ENCODE measurements at places on chromosomes 5 and 9.

- DNase-seq = no peak
Observed at GRCh38 chr9:87862536-87863268, 20.0 kb upstream of the SPATA31E1 start.

- DNase-seq = no peak
Observed at GRCh38 chr5:90263102-90263820, 146.3 kb downstream of the CETN3 start.

DNA sequence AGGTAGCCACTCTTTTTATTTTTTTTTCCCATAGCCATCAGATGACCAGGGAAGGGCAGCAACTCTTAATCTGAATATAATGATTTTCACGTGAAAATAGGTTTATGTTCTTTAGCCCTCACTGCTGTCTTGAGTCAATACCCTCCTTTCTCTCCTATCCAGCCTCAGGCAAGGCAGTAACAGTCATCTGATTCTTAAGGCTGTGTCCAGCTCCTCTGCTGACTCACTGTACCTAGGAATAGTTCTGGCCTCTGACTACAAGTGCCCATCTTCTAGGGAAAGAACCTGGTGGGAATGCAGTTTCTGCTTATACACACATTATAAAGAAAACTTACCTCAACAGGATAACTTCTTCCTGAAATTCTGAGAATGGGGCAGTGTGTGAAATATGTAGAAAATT lies 30.7 kb downstream of the DHX29 start:
- DNase-seq = no peak

DNA sequence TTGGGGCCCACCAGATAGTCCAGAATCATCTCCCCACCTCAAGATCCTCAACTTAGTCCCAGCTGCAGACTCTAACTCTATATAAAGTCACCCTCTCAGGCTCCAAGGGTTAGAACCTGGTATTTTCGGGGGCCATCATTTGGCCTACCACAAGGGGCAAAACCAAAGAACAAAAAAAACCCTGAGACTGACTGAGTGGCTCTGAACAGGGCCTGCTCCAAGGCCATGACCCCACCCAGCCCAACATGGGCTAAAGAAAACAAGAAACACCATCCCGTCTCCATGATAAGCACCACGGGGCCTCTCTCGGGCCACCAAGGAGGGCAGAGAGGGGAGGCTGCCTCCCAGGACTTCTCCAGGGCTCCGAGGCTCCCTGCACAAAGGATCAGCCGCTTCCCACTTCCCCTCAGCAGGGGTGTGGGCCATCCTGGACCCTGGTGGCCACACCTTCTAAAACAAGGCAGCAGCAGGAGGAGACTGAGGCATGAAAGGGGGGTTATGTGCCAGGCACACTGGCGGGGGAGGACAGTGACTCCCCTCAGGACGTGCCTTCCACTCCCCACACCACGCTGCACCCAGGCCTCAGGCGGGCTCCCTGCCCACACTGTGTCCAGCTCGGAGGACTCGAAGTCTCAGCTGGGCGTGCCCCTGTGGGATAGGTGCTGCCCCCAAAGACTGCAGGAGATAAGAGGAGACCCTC lies 51.5 kb downstream of the SEMA4D start:
- DNase-seq = no peak

DNA sequence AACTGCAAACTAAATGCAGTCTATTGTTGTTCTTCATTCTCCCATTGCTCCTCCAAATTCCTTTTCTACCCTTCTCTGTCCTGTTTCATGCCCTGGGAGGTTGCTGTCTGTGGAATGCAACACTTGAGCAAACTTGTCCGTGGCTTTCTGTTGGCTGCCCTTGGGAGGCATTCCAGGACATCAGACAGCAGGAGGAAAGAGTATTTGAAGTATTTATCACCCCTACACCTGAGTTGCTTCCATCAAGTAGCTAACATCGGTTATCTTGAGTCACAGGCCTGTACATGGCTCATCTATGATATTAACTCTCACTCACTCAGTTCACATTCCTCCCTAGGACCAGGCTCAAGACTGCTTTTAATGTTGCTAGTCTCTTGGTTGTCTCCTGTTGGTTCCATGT lies 803.4 kb upstream of the CDH6 start:
- no peak for DNase-seq

DNA sequence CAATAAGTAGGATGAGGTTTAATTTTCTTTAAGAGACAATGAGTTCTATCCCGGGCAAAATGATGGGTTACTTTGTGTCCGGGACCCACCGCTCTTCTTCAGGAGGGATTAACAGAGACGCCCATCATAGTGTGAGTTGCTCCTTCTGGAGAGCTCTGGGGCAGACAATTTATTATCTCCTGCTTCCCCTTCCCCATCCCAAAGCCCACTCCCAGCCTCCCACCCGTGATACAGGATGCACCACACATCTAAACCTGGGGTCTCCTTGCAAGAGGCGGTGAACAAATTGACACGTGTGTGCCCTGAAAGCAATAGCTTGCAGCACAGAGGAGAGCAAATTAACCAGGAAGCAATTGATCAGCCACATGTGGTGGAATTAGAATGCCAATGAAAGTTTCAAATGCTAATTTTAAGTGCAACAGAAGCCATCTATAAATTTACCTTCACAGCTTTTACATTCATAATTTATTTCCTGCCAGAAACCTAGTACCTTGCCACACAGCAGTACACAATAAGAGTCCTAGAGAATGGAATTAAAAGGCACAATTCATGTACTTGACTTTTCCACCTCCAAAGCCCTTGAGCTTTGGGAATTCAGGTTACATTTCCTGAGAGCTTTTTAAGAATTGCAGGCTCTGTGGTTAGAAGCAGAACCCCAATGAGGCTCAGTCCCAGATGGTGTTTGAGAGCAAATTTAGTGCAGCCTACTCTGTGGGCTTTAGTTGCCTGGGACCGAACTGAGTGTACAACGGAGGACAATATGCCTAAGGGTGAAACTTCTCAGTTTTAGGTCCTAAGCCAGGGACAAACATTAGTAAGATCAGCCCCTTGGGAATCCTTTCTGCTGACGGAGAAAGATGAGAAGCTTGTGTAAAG lies 399.6 kb downstream of the MED10 start:
- no peak for DNase-seq

DNA sequence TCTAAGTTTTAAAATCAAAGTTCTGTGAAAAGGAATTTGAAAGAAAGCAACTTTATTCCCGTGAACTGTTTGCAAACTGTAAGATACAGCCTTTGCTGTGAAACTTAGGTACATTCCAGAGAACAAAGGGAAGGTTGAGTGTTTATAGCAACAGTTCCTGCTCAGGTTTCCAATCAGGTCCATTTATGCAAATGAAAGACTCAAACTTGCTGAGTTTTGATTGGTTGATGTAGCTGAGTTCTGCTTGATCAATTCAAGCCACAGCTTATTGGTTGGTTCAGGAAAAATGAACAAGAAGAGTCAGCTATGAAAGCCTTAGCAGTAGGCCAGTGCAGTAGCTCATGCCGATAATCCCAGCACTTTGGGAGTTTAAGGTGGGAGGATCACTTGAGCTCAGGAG lies 37.9 kb downstream of the SLC27A6 start:
- no peak for DNase-seq

GRCh38 chr5:112479418-112479817 lies 60.3 kb upstream of the EPB41L4A start:
- peak; percentile 56 for DNase-seq

- no peak for DNase-seq
Observed at GRCh38 chr9:93183131-93183662, 742 bp upstream of the WNK2 start.

GRCh38 chr5:8176101-8176693 lies 307.2 kb downstream of the MTRR start:
- DNase-seq = no peak

DNA sequence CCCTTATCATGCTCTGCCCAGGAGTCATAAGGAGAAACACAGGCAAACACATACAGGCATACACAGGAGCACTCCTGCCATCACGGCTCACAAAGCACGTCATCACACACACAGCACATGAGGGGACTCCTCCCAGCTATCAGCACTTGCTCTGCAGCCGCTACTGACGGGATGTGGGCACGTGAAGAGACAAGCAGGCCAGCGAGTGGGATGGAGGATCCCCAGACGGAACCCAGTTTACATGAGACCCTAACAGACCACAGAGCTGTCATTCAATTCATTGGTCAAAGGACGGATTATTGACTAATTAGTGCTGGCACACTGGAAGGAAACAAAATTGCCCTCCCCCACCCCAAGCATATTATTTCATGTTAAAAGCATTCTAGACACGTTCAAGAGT lies 53.6 kb downstream of the SEMA4D start:
- no peak for DNase-seq

DNA sequence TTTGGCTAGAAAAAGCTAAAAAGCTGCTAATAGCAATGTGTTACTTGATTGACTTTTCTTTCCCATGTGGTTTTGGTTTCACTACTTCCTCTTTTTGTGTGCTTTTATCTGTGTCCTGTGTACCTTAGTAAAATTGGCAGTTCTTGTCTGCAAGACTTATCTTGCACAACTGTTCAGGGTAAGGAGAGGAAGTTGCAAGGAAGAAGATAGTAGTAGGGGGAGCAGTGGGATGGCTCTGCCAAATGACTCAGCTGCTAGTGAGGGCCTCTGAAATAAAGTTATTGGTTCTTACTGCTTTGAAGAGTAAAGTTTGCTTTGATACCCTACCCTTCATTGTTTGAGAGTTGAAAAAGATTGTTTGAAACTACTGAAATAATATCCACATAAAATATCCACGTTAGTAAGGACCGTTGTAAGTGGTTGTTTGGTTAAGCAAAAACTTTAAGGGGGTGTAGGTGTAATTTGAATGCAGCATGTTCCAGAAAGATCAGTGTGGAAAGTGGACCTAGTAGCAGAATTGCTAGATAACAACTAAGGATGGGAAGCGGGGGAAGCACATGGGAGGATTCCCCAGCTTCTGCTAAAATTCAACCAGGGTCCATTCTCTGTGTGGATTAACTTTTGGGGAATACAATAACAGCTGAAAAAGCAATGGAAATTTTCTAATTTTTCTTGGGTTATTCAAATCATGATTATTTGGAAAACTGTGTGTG lies 123.5 kb downstream of the SCAMP1 start:
- no peak for DNase-seq

- peak; percentile 66 for DNase-seq
Observed at GRCh38 chr9:114738581-114739316, 56.8 kb upstream of the TEX48 start.

DNA sequence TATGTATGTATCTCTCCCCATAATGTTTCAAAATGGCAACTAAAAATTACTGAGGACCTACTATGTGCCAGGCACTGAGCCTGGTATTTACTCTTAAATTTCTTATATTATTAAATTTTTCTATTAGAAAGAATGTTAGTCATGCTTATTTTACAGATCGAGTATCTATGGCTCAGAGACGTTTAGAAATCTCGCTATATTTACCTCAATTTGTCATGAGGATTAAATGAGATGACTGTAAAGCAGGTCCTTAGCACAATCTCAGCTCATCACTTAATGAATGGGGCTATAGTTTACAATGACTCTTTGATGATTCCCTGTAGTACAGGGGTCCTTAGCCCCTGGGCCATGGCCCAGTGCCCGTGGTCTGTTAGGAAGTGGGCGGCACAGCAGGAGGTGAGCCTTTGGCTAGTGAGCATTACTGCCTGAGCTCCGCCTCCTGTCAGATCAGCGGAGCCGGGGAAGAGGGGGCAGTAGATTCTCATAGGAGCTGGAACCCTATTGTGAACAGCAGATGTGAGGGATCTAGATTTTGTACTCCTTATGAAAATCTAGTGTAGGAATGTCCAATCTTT lies 15.5 kb downstream of the ENC1 start:
- no peak for DNase-seq

GRCh38 chr5:351921-352245 lies 30.4 kb downstream of the AHRR start:
- no peak for DNase-seq

- DNase-seq = no peak
Observed at GRCh38 chr5:129653057-129653375, 94.9 kb upstream of the MINAR2 start.

GRCh38 chr9:6543204-6543603 lies 102.3 kb downstream of the GLDC start:
- DNase-seq = no peak

- DNase-seq = no peak
Observed at GRCh38 chr5:84091127-84091799, 293.4 kb downstream of the EDIL3 start.

GRCh38 chr5:91061946-91062562 lies 321.1 kb downstream of the ARRDC3 start:
- no peak for DNase-seq

DNA sequence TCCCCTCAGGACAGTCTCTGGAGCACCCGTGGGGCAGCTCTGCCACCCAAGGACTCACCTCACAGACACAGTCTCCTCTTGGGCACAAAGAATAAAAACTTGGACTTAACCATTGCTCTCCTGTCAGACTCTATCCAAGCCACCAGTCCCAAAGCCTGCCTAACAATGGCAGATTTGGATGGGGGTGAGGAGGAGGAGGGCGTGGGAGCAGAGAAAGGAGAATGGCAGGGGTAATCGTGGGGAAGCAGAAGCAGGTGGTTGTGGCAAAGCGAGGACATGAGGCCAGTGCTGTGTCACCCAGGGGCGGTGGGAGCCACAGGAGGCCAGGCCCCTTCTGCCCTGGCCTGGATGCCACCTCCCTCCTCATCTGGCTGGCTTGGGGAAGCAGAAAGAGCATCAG lies 5.5 kb upstream of the FAM163B start:
- no peak for DNase-seq

- no peak for DNase-seq
Observed at GRCh38 chr5:109805883-109806282, 116.2 kb downstream of the MAN2A1 start.

GRCh38 chr5:7845557-7845956 lies 5.4 kb downstream of the CFAP90 start:
- no peak for DNase-seq

GRCh38 chr5:126778675-126779403 lies 1.9 kb downstream of the LMNB1 start:
- no peak for DNase-seq

- DNase-seq = no peak
Observed at GRCh38 chr5:72021651-72022357, 85.5 kb upstream of the MAP1B start.

GRCh38 chr5:124234770-124235562 lies 511.5 kb downstream of the ZNF608 start:
- no peak for DNase-seq

DNA sequence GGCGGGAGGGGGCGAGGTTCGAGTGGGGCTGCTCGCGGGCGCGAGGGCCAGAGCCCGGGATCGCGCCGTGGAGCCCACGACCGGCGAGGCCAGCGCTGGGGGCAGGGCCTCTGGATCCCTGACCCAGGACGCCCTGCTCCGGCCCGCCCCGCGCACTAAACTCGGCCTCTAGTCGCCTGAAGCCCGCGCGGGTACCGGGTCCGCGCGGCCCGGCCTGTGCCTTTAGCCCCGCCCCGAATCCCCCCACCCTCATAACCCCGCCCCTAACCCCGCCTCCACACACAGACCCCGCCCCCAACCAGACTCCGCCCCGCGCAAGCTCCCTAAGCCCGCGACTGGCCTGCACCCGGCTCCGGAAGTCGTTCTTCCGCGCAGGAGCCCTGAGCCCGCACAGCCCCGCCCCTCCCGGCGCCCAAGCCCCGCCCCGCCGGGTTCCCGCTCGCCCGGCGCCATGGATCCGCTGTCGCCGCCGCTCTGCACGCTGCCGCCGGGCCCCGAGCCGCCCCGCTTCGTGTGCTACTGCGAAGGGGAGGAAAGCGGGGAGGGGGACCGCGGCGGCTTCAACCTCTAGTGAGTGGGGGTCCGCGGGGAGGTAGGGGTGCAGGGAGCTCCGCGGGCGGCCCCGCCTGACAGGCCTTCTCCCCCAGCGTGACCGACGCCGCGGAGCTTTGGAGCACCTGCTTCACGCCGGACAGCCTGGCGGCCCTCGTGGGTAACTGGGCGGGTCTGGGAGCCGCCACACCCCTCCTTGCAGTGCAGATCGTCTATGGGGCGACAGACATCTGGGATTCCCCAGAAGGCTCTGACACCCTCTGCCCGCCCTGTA lies at the start of gene PAXX:
PAXX (plus strand) TSS at position 430 of the 826 bp plus-strand sequence; CDS start at position 452, 22 bp downstream.
- DNase-seq = peak; percentile 90

All from prostate gland (tissue), 2 donors.